Upper lobe of left lung (tissue), 6 donors: ENCODE measurements at places on chromosomes 1 and 21.

- no peak for DNase-seq
Measured at GRCh38 chr1:209256766-209257350, 326.7 kb upstream of the CAMK1G start.

GRCh38 chr21:14773777-14774345 lies 227.7 kb upstream of the SAMSN1 start:
- DNase-seq, result no peak

DNA sequence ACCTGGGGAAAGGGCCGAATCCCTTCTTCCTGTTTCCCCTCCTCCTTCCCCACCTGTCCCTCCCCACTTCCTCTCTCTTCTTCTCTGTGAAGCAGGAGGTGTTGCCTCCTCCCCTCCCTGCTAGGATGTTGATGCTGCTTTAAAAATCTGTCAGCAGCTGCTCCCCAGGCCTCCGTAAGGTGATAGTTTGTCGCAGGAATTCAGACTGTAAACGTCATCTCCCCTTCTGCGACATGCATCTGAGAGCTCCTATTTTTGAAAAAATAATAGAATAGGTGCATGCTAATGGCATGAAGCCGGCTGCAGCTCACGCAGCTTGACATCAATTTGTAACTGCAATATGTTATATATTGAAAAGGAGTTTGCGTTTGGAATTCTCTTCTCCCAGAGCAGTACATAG lies 70.1 kb downstream of the KAZN start:
- no peak for DNase-seq

DNA sequence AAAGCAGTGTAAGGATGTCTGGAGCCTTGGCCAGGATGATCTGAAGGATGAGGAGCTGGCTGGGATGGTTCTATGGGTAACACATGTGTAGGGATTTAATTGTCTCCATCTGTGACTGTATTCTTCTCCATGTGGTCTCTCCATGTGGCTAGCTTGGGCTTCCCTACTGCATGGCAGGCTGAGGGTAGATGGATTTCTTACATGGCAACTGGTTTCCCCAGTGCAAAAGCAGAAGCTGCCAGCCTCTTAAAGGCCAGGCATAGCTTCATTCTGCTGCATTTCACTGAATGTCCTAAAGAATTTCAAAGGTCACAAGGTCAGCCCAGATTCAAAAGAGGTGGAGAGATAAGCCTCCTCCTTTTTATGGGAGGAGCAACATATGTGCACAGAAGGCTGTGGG lies 61.7 kb downstream of the XCL2 start:
- no peak for DNase-seq

DNA sequence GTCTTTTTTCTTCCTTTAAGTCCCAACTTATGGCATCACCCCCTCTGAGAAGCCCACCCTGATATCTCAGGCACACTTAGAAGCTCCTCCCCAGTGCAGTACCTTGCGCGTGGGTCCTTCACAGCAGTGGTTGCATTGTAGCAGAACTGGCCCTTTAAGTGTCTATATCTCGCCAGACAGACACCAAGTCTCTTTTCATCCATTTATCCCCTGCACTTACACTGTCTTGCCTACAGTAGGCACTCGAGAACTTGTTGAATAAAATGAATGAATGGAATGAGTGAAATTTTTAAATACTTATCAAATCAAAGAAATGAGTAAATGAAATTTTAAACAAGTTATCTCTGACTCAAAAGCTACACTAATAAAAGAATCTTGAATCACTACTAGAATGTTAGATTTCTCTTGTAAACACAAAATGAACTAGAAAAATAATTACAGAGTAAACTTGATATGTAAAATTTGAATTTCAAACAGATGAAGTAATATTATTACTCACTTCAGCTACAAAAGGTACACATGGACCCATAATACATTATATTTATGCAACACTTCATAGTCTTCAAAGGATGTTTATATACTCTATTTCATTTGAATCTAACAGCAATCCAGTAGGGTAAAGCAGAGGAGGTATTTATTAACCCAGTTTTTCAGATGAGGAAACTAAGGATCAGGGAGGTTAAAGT lies 54.7 kb upstream of the MAN1A2 start:
- no peak for DNase-seq

DNA sequence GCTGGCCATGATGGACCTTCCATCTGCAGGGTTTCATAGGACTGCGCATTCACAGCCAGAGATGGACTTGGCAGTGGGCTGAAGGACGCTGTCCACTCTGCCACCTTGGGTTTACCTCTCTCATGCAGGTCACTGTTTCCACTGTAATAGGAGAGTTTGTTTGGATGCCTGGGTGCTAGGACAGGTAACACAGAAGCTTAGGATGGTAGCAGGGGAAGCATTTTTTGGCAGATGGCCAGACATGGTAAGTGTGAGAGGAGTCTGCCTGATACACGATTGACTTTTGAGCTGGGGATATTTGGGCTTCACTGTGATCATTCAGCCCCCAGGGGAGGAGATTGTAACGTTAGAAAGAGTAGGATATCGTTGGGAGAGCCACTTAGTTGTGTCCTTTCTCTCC lies 11.8 kb downstream of the PSEN2 start:
- DNase-seq, result no peak

DNA sequence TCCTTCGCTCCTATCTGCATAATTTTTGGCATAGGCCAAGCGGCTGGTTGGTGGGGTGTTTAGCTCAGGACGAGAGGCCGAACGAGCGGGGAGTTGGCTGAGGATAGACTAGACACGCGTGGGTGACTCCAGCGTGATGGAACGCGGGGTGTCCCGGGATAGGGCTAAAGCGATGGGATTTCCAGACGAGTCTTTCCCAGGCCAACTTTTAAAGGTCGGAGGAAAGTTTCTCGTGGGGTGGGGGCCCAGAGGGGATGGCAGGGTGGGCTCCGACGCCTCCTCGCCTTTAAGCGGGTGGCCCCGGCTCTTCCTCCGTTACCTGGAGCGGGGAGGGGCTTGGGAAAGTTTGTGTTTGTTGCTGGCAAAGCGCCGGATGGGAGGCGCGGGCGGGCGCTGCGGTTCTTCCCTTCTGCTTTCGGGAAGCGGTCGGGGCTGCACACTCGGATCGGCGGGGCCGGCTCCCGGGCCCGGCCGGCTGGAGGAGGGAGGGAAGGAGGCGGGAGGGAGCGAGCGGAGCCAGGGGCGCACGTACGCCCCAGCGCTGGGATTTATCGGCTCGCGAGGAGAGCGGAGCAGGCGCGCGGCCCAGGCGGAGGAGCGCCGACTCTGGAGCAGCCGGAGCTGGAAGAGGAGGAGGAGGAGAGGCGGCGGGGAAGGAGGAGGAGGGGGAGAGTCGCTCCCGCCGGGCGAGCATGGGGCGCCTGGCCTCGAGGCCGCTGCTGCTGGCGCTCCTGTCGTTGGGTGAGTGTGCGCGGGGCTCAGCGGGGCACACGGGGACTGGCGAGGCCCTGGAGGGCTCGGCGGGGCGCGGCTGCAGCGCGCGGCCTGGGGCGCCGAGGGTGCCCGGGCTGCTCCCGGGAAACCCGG lies at the start of gene PTGFRN:
Gene PTGFRN, plus strand, starts transcription at position 405 of the 867 bp plus-strand sequence. Its CDS starts 288 bp downstream, at position 693.
- peak; percentile 94 for DNase-seq

DNA sequence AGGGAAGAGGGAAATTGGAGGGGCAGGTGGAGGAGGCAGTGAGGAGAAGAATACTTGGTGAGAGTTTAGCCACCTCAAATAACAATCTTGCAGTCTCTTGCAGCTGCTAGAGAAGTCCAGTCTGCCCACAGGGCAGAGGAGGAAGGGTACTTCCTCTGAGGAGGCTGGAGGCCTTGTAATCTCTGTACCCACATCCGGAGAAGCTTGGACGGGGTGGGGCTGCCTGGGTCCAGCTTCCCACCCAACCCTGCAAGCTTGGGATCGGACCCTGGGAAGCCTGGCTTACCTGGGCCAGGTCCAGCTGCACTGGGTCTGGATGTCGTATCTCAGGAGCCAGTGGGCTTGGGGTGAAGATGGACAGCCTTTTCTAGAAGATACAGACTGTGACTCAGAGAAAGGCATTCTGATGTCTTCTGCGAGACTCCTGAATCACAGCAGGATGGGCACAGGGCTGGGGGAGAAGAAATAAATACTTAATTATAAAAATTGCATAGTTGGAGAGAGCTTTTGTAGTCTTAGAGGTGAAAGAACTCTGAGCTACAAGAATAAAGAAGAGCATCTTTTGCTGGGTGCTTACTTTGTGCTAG lies 111.8 kb upstream of the JUN start:
- DNase-seq, result peak; percentile 60

DNA sequence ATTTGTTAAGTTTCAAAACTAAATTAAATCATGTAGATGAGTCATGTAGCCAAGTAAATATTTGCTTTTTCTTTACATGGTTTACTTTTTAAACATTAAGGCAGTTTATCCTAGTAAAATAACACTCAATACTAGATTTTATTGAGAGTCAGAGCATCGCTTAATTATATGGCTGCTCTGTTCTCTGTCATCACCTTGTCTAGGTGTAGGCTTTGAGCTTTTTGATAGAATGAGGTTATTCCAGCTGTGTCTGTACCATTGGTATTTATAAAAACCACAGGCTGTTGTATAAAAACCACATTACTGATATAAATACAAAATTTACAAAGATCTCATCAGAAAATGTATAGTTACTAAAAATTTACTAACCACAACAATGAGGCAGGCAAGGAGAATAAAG lies 42.5 kb upstream of the GPR52 start:
- DNase-seq, result no peak
